ENCODE measurements at places on chromosomes 7 and 10.

DNA sequence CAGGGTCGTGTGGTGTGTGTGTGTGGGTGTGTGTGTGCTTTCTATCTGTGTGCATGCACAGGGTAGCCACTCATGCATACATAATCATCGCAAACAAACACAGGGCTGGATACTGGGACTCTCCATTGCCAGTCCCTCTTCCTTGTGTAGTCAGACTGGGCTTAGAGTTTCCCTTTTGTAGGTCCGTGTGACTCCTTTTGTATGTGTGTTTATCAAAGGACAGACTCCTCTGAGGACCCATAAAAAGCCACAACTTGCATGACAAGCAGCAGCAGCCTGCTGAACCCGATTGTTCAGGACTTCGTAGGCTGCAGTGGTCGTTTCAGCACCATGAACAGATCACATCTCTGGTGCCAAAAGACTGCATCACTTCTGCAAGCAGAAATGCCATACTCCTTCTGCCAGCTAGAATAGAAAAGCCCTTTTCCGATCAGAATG is 895 bp downstream of the VSTM2A start:
- DNase-seq, result no peak

DNA sequence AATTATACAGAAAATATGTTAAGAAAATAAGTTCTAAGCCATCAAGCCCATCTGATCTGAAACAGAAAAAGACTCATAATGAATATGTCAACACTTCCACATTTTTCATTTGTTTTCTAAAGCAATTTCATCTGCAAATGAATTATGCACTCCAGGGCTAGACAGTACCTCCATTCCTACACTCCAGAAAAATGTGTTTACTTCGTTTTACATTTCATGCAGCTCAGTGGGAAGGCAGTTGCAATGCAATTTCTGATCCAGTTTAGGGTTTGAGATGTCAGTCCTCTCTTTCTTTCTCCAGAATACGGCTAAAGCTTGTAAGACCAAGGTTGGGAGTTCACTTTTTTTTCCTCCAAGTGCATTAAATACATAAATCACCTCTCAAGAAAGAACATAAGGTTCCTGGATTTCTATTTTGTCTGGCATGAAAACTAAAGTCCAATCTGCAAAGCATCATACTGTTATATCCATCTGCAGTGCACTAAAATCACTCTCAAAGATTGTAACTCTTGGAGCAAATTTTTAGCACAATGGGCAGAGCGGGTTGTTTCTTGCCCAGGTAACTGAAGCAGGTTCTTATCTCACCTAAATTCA is 348.8 kb upstream of the C7orf33 start:
- DNase-seq, result no peak

- DNase-seq, result no peak
Measured at GRCh38 chr10:93126483-93127052, 52.9 kb downstream of the CYP26A1 start.

DNA sequence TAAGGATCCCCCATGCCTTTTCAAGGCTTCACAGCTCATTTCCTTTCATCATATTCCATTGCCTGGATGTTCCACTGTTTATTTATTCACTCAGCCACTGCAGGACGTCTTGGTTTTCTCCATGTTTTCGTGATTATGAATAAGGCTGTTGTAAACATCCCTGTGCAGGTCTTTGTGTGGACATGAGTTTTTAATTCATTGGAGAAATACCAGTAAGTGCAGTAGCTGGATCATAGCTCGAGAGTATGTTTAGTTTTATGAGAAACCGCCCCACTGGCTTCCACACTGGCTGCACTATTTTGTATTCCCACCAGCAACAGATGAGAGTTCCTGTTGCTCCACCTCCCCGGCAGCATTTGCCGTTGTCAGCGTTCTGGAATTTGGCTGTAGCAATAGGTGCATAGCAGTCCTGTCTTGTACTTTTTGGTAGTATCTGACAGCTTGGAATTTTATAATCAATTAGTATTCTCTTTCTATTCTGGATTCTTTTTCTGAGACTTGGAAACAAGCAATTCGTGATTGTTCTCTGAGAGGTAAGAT is 269.9 kb upstream of the PITRM1 start:
- DNase-seq, result no peak

DNA sequence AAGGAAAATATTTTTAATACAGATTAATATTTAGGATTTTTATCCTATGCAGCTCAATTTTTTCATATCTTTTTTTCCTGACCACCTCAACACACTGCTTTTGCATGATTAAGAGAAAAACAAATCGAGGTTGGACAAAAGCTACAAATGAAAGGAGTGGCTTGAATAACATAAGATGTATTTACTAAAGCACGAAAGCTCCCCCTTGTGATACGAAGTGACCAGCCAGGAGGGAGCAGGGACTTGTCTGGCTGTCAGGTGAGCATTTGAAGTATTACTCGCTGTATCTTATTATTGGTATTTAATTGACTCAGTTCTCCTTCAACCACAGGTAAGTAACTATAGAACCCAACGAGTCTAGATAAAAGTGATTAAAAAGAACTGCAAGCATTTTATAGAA is 265.2 kb upstream of the PHF14 start:
- DNase-seq, result no peak

DNA sequence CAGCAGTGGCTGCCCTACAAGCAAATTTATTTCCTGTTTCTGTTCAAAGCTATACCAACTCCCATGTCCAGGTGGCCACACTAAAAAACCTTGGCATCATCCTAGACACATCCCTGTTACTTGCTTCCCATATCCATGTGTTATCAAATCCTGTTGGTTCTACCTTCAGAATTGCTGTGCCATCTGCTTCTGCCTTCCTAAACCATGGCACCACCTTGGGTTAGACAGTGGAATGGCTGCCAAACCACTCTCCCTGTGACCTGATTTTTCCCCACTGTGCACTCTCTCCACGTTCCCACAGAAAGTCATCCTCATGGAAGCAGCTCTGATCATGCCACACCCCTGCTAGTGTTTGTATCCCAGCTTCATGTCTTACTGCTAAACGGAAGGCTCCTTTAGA is 697.6 kb upstream of the GALNT17 start:
- DNase-seq, result no peak

DNA sequence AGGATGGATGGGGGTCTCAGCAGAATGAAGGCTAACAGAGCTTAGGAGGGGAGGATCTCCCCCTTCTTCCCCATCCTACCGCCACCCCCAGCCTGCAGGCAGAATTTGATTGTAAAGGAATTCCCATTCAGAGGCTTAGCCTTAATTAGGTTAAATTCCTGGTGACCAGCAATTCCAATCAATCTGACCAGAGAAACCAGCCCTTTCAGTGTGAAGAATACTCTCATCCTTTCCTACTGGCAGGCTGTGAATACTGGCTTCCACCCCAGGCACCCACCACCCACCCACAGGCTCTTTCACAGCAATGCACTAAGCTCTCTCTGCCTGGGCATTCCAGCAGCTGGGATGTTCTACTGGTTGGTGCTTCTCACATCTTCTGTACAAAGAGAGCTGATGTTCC is 137.9 kb upstream of the LYZL1 start:
- no peak for DNase-seq

- no peak for DNase-seq
Measured at GRCh38 chr10:89102735-89103134, 104.4 kb downstream of the CH25H start.

DNA sequence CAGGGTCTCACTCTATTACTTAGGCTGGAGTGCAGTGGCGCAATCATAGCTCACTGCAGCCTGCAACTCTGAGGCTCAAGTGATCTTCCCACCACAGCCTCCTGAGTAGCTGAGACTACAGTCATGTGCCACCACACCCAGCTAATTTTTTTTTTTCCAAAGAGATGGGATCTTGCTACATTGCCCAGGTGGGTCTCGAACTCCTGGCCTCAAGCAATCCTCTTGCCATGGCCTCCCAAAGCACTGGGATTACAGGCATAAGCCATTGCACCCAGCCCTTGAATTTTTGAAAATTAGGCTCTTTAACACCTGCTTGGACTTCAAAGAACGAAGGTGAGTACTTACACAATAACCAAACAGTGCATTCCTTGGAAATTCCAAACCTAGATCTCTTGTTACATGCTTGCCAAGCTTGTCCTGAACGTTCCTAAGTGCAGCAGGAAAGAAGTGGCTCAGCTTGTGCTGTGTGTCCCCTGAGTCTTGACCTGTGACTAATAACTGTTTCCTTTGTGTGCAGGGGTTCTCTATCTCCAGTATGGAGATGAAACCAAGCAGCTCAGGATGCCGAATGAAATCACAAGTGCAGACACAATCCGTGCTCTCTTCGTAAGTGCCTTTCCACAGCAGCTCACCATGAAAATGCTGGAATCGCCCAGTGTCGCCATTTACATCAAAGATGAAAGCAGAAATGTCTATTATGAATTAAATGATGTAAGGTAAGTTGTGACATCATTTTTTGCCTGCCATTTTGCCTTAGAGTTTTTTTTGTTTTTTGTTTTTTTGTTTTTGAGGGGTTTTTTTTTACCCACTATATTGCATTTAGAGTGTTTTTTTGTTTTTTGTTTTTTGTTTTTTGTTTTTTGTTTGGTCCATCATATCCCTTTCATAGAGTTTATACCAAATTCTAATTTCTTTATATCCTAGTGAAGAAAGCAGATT is 223.8 kb downstream of the KIAA1217 start:
- DNase-seq, result peak; percentile 24

DNA sequence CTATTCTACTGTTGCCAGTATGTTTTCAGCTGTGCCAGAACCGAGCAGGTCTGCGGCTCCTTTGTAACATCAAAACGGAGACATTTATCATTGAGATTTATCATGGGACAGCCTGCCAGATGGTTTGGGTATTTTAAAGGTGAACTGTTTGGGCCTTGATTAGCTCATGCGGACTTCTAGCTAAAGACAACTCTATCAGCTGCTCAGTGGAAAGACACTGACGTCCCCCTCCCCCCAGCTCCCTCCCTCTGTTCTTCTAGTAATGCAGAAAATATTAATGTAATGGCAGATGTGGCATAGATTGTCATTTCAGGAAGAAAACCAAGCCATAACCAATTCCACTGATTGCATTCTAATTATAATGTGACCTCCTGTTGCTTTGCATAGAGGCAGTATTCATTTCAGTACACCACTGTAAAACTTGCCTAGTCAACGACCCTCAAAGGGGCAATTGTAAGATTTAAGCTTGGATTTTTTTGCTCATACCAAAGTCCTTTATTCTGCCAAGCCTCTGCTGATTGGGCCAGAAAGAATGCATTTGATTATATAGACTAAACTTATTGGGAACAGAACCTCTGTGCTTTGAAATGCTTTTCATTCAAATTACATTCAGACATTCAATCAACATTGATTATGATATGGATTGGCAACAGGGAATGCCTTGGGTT is 966.8 kb downstream of the LRMDA start:
- DNase-seq, result no peak

GRCh38 chr7:134890246-134891240 is 95.8 kb upstream of the AGBL3 start:
- DNase-seq, result no peak

DNA sequence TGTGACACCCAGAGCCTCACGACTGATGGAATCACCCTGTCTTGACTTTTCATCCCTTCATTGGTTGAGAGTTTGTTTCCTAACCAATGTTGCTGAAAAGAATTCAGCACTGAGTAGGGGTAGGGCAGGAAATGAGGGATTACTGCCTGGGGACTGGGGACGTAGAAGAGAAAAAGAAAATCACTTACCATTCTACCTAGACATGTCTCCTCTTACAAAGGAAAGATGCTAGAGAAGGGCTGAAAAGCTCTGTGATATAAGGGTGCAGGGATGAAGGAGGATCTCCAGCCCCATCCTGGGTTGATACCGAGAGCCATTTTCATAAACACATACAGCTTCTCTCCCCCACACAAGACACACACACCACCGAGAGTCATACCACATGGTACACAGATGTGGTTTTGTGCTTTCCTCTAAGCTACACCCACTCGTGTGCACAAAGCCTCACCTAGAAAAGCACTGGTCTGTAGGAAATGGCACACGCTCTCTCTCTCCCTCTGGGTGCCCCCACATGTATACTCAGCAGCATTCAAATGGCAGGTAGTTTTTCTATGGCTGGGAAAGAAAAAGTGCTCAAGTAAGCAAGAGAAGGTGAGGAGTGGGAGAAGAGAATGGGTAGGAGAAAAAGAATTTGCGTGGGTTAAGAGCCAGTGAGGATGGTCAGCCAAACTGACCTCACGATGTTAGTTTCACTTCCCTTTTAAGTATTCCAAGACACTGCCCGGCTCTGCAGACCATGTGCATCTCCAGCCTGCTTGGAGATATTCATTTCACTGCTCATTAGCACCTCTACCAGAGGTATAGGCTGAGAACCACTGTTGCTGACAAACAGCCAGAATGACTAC is 85.8 kb downstream of the CALD1 start:
- DNase-seq, result no peak

GRCh38 chr7:50292165-50292757 is 12.3 kb upstream of the IKZF1 start:
- no peak for DNase-seq

GRCh38 chr7:151254851-151255250 is 6.4 kb upstream of the SMARCD3 start:
- no peak for DNase-seq

DNA sequence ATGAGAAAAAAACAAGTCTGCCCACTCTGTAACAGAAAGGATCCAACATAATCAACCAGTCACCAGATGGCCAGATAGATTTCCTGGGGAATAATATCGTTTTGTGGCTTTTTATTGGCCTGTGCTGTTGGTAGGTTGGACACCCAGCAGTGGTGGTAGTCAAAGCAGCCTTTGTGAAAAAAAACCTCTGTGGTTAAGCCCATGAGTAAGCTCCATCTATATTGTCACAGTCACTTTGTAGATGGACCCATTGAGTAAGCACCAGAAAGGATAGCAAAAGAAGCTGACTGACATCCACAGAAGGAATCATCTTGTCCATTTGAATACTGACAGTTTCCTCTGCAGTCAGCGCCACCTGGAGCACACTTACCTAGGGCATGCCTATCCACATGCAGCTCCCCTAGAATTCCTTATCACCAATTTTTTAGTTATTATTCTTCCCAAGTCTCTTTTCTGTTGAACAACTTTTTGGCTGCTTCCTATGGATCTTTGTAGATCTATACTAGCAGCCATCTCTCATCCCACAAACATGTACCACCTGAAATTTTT is 96.9 kb downstream of the IQUB start:
- DNase-seq, result no peak

DNA sequence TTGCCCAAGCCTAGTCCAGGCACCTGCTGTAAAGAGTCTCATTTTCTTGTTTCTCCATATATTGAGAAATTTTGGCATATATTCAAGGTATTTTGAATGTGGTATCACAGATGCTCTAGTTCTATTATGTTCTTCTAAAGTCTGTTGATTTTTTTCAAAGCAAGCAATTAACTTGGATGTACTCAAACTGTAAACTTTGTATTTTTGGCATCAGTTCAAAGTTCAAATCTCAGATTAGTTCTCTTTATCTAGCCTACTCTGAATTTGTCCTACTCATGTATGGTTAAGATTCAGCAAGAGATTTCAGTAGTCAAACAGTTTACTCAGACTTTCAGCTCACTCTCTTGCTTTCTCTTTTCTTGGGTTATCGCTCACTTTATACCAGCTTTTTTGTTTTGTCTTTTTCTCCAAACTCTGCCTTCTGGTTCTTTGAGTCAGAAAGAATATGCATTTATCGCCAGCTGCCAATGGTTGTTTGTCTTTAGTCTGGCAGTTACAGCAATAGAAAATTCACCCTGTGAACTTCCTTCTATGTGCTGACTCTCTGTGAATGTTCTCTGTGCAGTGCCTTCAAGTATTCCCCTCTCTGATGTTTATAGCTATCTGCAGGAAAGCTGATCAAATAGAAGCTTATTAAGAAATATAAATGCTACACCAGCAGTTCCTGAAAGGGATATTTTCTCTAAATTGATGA is 56.0 kb downstream of the ANKRD7 start:
- DNase-seq, result no peak

- no peak for DNase-seq
Measured at GRCh38 chr10:30080161-30080560, 20.8 kb upstream of the JCAD start.

GRCh38 chr10:49690698-49691356 is 11.4 kb downstream of the C10orf53 start:
- DNase-seq, result no peak
